ENCODE measurements at places on chromosomes 11 and 22.
A peak's percentile ranks its signal among the peaks of the same experiment; 100 is the strongest.

DNA sequence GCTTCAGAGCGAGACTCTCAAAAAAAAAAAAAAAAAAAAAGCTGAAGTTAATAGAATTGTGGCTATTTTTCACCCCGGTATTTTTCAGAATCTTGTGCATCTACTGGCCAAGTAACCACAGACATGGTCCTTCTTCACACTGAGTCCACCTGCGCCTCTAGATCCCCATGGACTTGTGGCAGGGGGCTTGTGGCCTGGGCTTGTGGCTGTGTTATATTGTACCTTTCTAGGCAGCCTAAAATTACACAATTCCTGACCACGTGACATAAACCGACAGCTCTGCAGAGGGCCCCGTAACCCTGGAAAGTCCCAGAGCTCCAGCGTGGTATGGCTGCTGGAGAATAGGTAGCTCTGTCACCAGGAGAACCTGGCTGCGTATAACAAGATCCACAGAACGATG is 10.9 kb upstream of the NAALADL1 start:
- DNase-seq: no peak

DNA sequence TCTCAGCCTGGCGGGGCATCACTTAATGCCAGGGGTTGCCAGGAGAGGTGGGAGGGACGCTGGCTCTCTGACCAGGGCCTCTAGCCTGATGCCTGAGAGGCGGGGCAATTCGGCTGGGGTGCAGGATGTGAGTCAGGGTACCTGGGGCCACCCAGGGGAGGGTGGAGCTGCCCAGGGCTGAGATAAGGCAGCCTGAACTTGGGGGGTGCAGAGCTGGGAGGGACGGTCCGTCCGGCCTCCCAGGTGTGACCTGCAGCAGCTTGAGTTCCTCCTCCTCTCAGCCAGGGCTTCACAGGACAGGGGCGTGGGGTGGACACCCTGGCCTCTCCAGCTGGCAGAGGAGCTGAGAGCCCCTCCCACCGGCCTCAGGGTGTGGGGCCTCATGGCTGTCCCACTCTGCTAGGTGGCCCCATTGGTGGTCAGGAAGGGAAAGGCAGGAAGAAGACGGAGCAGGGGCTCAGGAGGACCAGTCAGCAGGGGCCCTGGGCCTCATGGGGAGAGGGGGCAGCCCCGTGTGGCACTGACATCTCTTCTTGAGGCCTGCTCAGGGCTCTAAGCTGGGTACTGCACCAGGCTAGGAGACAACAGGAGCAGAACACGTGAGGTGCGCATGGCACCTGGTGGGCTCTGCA is 942 bp upstream of the RPS6KA4 start:
- peak; percentile 61 for DNase-seq

GRCh38 chr11:8230921-8231847 is 32.5 kb downstream of the LMO1 start:
- DNase-seq: no peak

GRCh38 chr22:33389936-33390335 is 331.8 kb upstream of the SYN3 start:
- no peak for DNase-seq

DNA sequence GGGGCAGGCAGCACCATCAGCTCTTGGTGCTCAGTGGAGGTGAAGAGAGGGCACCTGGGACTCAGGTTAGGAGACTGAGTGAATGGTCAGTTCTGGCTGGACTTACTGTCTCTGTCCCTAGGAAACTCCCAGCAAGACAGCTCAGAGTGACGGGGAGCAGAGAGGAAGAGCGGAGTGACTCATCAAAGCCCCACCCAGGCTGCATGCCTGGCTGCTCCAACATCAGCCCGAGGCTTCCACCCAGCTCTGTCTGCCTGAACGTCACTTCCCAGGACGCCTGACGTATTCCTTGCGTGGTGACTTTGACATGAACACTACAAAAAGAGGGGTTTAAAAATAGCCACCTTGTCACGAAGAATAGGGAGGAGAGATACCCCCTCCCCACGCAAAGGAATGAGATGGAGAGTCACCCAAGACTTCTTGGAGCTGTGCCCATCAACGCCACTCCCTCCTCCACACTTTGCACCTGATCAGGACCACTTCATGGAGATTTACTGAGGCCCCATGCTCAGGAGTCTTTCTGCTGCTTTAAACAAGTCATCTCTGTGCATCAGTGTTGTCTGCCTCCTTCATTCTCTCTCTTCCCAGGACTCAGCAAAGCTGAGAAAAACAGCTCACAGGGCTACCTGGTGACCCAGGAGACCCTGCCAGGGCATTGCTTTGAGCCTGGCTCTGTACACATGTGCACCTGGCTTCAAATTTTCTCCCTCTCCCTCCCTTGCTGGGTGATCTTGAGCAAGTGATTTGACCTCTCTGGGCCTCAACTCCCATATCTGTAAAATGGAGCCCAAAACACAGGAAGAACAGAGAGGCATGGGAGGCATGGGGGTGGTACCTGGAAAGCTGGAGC is 83.1 kb downstream of the MN1 start:
- peak; percentile 82 for DNase-seq

DNA sequence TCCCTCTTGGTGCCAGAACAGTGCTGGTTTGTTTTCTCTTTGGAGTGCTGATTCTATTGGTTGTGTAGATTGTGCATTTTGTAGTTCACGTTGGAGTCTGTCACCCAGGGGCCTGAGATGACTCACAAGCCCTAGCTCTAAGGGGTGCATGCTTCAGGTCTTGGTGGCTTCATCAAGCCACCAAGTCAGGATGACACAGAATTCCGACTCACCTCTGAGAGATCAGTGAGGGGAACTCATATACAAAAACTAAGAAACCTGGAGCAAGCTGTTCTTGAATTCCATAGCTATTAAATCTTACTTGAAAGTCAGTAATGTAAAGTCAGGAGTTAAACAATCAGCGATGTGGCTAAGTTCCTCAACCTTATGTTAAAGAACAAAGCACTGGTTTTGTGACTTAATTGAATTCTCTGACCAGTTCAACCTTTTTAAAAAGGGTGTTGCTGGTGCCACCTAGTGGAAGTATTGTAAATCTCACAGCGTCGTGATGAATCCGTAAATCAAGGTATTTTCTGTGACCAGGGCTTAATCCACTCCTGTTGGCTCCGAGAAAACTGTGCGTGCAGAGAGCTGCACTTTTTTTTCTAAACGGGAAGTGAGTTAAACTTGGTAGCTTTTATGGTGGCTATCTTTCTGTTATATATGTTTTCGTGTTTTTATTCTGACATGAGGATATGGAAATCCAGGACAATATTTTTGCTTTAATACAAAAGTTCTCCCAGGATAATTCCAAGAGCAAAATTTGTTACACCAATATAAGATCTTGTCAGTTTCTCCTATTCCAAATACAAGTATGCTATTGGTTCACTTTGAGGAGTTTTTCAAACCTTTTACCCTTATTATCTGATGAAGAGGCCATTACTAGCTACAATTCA is 14.6 kb downstream of the MMP13 start:
- peak; percentile 73 for DNase-seq

DNA sequence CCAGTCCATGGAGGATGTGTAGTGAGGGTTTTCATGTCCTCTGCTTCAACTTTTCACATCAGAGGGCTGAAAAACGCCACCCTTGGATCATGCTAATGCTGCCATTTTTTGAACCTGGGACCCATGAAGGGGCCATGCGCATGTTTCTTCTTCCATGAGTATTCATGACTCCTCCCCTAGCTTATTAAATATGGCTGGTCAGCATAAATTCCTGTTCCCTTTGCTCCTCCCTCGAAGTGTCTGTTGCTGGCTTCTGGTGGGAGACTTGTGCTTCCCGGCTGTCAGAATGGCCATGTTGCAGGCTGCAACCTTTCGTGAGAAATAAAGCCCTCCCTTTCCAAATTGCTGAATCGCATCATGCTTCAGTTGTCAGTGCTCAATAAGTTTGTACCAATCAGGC is 711.2 kb upstream of the KIRREL3 start:
- no peak for DNase-seq

DNA sequence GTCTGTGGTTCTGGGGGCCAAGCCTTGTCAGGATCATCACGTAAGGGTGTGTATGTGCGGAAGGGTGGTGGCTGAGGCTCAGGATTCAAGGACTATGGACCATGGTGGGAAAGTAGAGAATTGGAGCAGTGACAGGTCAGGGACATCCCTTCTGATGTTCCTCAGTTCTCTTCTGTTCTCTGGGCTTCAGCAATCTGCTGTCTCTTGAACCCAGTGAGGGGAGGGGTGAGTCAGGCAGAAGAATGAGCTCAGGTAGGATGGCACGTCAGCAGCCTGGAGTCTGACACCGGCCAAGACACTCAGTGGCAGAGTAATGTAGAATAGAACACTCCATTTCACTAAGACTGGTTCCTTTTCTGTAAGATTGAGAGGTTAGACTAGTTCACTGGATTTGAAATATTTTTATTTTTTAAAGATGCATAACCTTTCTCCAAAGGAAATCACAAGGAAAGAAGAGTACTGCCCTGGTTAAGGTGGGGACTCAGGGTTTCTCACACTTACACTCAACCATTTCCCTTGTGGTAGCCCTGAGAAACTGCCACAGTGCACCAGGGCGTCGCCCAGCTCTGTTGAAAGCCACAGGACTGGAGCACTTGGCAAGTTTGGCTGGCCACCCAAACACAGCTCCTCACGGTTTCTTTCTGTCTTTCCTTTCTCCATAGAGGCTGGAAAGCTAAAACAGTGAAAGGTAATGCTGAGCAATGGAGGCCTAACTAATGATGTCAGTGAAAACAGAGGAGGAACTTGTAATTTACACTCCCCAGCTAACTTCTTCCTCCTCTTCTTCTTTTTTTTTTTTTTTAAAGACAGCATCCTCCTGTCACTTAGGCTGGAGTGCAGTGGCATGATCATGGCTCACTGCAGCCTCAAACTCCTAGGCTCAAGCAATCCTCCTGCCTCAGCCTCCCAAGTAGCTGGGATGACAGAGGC is 23.1 kb upstream of the MICAL2 start:
- DNase-seq: peak; percentile 68

DNA sequence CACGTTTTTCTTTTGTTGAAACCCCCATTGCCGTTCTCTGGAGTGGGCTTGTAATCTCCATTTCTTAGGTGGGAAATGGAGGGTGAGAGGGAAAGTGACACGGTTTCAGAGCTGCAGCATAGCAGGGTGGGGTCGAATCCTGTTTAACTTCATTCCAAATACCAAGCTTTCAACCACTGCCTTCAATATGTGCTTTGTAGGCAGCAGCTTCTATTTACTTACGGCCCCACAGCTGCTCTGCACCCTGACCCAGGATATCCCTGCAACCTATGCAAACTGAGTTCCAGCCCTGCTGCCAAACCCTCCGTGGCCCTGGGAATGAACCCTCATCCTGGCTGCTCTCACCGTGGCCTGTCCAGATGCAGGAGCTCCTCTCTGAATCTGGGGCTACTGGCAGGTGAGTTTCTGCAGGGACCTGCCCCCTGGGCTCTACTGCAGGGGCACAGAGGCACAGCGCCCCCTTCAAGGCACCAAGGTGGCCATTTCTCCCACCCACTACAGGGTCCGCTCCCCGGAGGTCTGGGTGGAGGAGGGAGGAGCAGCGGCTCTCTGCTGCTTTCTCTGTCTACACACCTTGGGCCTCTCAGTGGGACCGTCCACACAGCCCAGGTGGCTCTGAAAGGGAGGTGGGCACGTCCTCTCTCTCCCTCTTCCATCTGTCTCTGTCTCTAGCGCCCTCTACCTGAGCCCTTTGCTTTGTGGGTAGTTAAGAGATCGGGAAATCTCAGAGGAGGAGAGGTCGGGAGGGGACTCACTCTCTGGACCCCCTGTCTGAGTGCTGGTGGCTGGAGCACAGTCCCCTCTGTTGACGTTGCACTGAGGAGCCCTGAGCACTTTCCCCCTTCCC is 279.1 kb downstream of the BRD1 start:
- DNase-seq: no peak

DNA sequence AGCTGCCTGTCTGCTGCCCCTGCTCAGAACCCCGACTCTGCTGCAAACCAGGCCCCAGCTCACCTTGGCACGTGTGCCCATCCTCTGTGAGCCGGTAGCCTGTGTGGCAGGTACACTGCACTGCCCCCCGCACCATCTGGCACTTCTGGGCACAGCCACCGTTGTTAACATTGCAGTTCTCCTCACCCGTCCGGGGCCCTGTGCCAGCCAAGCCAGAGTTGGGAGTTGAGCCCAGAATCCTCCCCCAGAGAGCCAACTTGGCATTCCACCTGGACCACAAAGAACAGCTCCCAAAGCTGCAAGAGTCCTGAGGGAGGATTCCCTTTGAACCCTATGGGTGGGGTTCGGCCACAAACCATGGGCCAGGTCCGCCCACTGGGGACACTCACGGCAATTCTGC is 22.5 kb downstream of the LRP4 start:
- DNase-seq: no peak

Data from ACHN (cell line).